ENCODE measurements at places on chromosomes 2 and 18.

DNA sequence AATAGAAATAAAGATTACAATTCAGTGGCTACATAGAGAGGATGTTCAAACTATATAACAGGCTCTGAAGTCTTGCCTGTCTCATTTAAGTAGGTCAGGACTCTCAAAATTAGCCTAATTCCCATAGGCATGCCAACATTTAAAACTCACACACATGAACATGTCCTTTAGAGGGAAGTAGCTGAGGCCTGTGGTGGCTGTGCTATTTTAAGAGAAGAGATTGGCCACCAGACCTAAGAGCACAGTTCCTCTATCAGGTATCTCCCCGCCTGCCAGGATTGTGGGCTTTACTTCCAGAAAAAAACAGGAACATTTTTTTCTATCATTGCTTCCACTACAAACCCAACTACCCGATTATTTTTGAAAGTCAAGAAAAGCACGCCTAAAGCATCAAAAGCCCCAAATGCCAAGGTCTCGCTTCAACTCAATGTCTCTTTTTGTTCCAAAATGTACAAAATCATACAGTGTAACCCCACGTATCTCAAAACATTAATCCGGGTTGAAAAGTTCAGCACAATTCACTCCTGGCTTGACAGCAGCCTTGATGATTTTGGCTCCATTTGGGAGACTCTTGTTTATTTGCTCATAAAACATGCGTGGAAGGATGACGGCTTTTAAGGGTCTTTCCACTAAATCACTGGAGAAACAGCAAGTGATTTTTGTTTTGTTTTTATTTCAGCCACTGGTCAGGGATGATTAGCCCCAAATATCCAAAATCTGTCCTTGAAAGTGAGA lies 15.3 kb downstream of the FHL2 start:
- DNase-seq = no peak

- no peak for DNase-seq
Observed at GRCh38 chr18:42641996-42642395, 473.5 kb downstream of the RIT2 start.

GRCh38 chr18:40532046-40532445 lies 1423.0 kb upstream of the PIK3C3 start:
- DNase-seq = no peak

GRCh38 chr2:172823261-172823850 lies 87.7 kb downstream of the RAPGEF4 start:
- no peak for DNase-seq

DNA sequence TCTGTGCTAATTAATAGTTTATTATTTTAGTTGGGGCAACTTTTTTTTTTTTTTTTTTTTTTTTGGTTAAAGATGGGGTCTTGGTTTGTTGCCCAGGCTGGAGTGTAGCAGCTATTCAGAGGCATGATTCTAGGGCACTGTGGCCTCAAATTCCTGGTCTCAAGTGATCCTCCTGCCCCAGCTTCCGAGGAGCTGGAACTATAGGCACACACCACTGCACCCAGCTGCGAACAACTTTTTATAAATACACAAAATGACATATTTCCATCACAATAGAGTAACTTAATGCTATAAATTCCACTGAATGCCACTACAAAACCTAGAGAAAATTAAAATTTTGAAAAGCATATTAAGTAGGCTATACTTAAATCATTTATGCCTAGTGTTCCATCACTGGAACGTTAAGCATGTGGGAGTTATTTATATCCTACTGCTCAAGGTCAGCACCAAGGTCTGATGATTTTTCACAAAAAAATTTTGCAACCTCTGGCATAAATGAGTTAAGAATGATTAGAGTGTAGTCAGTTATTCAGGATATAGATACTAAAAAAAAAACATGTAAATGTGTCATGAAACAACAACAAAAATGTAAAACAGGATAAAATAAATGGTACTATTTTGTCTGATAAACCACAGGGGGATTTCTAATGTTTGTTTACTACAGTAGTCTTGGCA lies 46.8 kb downstream of the GFPT1 start:
- peak; percentile 14 for DNase-seq

GRCh38 chr18:23982155-23983079 lies 32.1 kb upstream of the TTC39C start:
- peak; percentile 32 for DNase-seq

DNA sequence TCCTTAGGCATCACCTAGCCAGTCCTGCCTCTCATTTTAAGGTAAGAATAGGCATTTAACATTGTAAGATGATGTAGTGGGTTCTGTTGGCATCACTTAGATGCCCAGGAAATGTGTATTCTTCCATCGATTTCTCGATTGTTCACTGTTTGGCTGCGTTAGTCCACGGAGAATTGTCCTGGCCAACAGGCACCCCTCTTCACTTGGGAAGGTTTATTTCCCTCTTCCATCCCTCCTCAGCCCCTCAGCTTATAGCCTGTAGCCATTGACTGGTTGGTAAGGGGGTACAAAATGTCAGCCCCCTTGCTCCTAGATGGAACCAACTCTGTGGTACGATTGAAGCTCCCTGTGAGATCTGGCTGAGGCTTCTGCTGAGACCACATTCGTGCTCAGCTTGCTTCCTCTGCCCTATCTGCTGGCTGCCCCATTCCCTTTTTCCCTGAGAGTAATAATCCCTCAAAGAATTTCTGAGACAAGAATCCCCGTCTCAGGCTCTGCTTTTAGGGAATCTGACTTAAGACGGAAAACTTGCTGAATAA lies 43.4 kb downstream of the PLEKHA3 start:
- DNase-seq = no peak
